ENCODE measurements at places on chromosomes 13 and 19.

DNA sequence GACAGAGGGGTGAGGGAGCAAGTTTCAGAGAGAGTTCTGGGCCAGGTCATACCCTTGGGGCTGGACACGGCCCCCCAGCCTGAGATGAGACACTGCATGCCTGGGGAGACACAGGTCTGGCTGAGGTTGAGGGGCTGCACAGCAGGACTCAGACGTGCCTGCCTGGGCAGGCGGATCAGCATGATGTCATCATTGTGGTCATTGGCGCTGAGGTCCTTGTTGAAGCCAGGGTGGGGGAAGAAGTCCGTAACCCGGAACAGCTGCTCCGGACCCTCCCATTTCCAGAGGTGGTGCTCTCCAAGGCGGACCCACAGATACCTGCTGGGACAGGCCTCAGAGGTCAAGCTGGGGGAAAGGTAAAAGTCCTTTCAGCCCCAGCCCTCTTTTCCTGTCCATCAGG, 5.0 kb upstream of the KLK8 start:
- DNase-seq, result no peak

DNA sequence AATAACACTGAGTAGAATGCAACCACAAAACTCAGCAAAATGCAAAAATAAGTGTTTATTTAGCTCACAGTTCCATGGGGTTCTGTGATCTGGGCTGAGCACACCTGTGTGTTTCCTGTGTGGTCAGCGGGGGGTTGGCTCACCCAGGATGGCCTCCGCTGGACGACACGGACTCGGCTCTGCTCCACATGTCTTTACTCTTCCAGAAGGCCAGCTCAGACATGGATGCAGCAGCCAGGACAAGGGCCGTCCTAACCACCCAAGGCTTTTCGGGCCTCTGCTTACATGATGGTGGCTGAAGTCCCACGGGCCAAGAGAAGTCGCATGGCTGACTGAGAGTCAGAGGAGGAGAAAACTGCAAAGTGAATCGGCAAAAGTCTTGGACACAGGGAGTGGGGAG, 153.5 kb upstream of the IRS2 start:
- no peak for DNase-seq

DNA sequence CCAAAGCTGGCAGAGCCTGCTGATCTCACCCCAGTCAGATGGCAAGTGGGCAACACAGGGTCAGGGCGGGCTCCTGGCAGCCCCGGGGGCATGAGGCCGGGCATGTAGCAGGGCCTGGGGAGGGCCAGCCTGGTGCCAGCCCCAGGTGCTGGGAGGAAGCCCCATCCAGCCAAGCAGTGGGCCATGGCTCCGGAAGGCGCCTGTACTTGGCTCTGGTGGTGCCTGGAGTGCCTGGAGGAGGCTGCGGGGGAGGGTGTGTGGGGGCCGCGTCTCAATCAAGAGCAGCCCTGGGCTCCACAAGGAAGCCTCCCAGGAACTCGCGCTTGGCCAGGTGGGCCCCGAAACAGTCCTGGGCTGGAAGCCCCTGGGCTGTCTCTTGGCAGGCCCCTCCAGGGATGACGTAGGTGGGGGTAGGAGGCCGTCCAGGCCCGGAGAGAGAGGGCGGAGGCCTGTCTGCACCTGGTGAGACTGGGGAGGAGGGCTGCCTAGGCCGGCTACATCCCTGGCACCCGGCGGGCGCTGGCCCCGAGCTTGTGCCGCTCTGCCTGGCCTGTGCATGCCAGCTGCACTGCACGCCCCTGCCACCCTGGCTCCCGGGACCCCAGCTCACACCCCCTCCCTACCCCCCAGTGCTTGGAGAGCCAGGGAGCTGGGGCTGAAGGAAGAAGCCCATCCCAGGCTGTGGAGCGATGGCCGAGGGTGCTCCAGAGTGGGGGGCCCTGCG, 45.9 kb downstream of the COMP start:
- no peak for DNase-seq

GRCh38 chr19:1106841-1107660, 3.3 kb downstream of the GPX4 start:
- DNase-seq, result peak; percentile 83

- no peak for DNase-seq
These were observed 53.0 kb downstream of the NAA16 start for GRCh38 chr13:41364043-41364442.

DNA sequence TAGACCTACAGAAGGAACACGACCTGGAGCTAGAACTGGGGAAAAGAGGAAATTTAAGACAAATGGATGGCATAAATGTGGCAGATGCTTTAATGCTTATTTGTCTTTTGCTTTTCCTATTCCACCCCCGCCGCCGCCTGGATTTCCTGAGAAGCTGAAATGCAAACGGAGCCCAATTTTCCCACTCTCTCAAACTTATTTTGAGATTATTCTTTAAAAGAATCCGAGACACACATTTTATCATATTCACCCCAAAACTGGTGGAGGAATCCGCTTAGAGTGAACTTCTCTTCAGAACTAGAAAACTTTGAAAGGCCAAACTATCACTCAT, 5.8 kb downstream of the POU4F1 start:
- DNase-seq, result no peak

- DNase-seq, result no peak
These were observed 38.7 kb upstream of the ZNF536 start for GRCh38 chr19:30333291-30334065.

DNA sequence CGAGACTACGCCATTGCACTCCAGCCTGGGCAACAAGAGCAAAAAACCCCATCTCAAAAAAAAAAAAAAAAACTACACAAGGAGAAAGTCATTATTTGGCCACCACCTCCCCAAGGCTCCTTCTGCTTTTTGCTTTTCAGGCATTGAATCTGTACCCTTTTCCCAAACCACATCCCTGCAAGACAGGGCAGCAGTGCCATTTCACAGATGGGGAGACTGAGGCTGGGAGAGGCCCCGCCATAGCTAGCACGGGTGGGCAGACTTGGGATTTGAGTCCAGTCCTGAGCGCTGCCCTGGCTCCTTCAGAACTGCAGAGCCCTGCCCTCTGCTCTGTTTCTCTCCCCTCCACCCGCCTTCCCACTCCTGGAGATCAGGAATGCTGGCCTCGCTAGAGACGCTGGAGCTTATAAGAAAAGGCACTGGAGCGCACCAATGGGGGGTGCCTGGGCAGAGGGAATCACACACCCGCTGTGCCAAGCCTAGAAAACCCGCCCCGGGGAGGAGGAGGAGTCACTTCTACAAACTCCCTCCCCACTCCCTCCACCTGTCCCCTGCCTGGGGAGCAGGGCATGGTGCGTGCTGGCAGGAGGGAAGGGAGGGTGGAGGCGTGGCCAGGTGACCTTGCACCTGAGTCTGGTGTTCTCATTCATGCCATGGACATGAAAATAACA, 17.6 kb downstream of the TJP3 start:
- DNase-seq, result no peak

- no peak for DNase-seq
These were observed 75.9 kb upstream of the DOCK9 start for GRCh38 chr13:99053636-99054233.

DNA sequence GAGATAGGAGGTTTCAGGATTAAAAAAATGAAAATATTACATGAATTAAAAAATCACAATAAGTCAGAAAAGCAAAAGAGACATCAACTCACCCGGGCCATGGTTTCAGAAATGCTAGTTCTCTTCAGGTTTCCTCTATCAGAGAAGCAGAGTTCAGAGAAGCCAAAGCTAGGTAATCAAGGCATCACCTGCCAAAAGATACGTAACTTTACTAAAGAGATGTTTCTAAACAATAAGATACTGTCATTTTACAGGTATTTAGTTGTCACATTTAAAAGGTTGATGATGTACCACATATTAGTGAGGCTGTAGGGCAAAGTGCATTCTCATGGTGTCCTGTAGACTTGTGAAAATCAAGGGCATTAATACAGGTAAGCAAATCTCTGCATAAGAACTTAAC, 51.2 kb downstream of the ZNF45 start:
- no peak for DNase-seq

DNA sequence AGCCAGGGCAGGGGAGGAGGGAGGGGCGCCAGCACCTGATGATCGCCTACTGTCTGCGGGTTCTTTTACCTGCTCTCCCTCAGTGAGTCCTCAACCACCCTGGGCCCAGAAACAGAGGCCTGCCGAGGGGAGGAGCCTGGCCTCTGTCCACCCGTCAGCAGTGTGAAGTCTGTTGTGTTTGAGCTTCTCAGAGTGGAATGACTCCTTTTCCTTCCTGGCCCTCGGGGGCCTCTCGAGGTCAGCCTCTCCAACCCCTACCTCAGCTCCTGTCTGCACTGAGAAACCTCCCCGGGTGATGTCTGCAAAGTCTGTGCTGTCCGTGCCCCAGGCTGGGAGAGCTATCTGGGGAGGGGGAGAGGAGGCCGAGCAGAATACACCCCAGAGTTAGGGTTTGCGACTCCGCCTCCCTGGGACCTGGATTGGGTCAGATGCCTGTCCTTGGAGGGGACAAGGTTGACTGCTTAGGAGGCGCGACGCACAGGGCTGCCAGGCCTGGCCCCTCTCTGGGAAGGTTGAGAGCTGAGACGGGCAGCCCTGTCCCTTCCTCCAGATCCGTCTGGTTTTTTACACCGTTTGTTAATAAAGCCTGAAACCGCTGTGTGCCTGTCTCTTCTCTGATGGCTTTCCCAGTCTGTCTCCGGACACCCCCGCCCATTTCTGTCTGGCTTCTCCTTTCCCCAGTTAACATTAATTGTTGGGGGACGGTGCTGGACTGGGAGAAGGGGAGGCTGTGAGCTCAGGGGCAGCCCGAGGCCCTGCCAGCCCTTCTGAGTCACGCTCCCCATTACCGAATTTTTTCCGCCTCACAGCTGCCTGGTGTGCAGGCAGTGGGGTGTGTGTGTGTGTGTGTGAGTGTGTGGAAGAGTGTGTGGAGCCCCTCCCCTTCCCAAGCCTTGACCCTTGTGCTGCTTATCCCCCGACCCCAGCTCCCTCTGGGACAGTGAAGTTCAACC, 989 bp upstream of the SSC5D start:
- no peak for DNase-seq

DNA sequence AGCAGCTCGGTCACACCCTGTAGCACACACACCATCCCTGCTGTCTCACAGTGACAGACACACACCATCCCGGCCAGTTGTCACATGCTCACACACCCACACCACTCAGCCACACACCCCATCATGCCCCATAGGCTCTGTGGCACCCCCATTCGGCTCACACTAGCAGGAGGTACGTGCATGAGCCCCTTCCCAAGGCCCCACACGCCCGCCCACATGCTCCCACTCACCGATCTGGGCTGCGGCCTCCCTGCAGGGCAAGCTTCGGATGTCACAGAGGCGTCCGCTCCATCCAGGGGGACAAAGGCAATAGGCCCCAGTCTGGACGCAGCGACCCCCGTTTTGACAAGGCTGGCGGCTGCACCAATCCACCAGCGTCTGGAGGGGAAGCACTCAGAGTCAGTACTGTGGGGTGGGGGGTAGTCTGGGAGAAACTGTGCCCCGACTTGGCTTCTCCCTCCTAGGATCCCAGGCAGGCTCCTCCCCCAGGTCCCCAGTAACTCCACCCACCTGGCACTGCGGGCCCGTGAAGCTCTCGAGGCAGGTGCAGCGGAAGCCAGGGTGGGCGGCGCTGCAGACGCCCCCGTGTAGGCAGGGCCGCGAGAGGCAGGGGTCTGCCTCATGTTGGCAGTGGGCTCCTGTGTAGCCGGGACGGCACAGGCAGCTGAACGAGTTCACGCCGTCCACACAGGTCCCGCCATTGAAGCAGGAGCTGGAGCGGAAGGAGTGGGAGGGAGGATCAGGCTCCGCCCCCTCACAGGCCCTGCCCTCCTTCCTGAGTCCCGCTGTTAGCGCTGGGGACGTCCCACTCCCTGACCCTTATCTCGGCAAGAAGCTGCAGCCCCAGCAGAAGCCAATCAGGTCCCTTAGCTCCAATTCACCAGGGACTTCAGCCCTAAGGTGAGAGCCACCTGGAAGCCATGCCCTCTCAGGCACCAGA, 20.1 kb downstream of the NOTCH3 start:
- peak; percentile 67 for DNase-seq

DNA sequence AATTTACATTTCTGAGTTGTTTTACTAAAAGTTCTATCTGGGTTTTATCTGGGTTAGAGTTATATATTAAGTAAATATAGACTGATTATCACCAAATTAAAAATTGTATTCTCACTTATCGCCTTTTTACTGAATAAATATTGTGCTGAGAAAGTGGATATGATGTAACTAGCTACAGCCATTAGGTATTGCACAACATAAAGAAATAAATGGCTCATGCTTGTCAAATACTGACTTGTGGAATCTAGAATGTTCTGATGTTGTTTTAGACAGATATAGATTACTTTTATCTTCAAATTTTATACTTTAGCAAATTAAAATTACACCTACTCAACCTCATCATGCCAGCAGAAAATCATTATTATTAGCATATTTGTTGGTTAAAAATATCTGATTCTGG, 1277.1 kb upstream of the MIR17HG start:
- DNase-seq, result no peak

- DNase-seq, result no peak
These were observed 323.0 kb downstream of the EFNB2 start for GRCh38 chr13:106212386-106213010.

DNA sequence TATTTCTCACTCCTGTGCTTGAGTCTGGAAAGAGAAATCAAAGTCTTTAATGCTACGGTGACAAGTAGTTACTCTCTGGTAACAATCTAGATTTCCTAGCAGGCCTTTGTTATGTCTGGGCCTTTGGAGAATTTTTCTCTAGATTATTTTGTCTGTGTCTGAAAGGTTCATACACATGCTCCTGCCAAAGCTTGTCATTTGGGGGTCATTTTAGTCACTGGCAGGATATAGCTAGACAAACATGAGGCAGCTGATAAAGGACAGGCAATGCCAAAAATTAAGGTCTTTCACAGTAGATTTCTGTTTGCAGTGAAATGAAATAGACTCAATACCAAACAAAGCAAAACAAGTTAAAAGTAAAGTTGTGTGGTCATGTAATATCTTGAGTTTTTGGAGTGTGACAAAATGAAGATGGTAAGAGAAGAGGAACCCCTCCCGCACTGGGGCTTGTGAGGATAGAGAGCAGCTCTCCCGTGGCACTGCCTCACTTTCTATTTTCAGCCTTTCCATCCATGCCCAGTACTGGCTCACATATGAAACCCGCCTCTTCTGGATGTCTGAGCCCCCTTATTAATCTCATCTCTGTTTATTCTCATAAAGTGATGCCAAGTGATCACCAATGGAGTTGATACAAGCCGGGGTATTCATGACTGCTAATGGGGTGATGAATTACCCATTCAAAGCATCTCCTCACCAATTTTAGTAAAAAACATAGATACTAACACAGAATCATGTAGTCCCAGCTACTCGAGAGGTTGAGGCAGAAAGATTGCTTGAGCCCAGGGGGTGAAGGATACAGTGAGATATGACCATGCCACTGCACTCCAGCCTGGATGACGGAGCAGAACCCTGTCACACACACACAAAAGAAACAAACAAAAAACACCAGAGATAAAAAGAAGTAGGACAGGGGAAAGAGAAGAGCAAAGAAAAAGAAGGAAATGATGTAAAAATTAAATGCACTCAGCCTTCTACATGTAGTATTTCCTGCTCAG, 389.3 kb downstream of the FGF14 start:
- no peak for DNase-seq

- DNase-seq, result no peak
These were observed 168.3 kb upstream of the SLITRK1 start for GRCh38 chr13:84050536-84050935.
